Activated CD8-positive, alpha-beta memory T cell treated with anti-CD3 and anti-CD28 coated beads for 1 hour (primary cell): ENCODE measurements at places on chromosomes 2 and 18.

DNA sequence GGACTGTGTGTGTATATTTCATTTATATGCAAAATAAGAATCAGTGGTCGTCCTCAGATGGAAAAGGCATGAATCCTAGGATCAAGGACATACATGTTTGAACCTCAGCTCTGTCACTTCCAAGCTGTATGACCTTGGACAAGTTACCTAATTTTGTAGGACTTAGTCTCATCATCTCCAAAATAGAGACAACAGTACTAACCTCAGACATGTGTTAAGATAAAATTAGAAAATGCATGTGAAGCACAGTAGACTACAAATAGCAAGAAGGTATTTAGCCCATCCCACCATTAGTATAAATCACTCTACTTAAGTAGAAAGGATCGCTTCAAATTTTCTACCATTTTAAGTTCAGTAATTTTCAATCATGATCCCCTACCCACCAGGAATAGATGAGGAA is 309.8 kb downstream of the ZEB2 start:
- DNase-seq = no peak

- no peak for DNase-seq
These were observed 11.1 kb upstream of the CABYR start for GRCh38 chr18:24127735-24128134.

GRCh38 chr2:130845505-130846085 is 8.9 kb downstream of the ARHGEF4 start:
- DNase-seq = no peak

- no peak for DNase-seq
These were observed 26.8 kb downstream of the MRPL35 start for GRCh38 chr2:86226070-86226469.

DNA sequence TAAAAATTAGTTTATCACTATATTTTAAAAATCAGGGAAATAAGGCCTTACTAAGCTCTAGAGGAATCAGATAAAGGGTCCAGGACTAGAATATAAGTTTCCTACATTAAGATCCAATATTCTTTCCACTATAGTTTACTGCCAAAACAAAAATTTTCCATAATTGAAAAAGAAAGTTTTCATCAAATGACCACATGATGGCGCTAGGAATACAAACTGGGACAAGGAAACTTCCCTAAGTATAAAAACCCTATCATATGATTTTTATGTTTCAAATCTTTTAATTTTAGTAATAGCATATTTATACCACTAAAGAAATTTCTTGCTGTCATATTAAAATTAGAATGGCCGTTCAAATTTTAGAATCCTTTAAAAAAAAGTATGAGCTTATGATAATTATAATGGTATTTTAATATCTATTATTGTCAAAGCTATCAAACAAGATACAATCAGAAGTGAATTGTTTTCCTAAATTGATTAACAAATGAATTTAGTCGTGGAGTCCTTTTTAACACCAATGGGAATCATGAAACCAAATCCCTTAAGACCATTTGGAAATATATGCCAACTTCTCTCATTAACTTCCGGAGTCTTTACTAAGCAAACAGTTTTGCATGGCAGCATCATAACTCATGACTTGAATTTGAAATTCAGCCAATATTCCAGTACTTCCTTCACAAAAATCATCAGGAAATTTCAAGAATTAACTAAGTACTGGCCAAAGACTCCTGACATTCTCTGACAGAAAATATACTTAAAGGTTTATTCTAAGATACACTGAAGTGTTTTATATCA is 70.3 kb downstream of the SCN1A start:
- DNase-seq = no peak

DNA sequence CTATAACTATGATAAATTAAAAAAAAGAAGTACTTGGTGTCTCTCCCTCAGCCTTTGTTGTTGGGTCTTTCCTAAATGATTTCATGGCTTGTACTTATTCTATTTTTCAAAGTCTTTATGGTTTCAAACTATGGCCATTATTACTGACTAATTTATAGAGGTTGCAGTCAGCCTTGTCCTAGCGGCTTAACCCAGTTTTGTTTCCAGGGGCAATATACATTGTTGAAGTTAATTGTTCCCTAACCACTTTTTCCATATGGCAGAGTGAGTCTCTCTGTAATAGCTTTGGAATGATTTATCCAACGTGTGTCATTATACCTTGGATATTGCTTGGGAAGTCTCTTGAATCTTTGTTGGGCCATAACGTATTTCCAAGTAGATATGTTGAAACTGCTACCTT is 408.8 kb downstream of the HRH4 start:
- DNase-seq = no peak

DNA sequence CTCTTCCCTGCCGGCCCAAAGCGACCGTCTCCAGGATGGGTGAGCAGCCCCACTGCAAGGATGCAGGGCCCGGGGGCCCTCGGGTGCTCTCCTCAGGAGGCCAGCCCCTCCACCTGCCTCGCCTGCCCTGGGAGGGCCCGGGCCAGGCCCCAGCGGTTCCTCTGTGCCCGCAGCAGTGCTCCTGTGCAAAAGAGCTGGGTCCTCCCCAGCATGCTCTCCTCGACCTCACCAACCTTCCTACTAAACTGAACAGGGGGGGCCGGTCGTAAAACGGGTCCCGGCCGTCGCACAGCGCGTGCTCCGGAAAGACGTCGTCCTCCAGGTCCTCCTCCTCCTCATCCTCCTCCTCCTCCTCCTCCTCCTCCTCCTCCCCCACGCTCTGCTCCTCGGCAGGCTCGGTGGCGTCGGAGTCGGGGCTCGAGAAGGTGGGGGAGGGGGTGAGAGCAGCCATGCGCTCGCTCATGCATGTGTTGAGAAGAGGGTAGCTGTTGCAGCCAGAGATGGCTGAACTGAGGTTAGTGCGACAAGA is 62.9 kb downstream of the KIF1A start:
- no peak for DNase-seq

- DNase-seq = no peak
These were observed 549.9 kb downstream of the XIRP2 start for GRCh38 chr2:167438206-167438605.

GRCh38 chr2:201176081-201176481 is 6.9 kb upstream of the CASP10 start:
- no peak for DNase-seq
